Activated CD4-positive, alpha-beta T cell treated with anti-CD3 and anti-CD28 coated beads for 4 hours (primary cell): ENCODE measurements at places on chromosomes 1 and 21.
A peak's percentile ranks its signal among the peaks of the same experiment; 100 is the strongest.

DNA sequence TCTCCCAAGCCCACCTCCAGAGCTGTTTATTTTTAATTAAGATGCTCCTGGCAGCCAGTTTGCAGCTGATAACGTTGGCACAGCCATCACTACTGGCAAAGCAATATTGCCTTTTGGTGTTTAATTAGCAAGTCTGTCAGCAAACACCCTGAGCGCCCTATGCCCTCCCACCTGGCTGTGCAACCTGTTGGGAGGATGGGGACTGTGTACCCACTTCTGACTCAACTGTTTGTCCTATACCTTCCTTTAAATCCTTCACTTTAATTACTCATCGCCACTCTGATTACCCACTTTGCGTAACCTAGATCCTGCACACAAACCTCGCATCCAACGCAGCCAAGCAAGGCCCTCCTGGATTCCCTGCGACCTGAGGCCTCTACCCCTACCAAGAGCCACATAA lies 67.1 kb downstream of the BCAR3 start:
- DNase-seq: no peak

- peak; percentile 29 for DNase-seq
Observed at GRCh38 chr1:25616987-25617624, 515 bp downstream of the MAN1C1 start.

GRCh38 chr1:209576392-209577197 lies 6.9 kb upstream of the CAMK1G start:
- peak; percentile 71 for DNase-seq

- DNase-seq: no peak
Observed at GRCh38 chr1:14181191-14181795, 417.2 kb upstream of the KAZN start.

GRCh38 chr1:76136894-76137293 lies 62.3 kb downstream of the ST6GALNAC3 start:
- no peak for DNase-seq

DNA sequence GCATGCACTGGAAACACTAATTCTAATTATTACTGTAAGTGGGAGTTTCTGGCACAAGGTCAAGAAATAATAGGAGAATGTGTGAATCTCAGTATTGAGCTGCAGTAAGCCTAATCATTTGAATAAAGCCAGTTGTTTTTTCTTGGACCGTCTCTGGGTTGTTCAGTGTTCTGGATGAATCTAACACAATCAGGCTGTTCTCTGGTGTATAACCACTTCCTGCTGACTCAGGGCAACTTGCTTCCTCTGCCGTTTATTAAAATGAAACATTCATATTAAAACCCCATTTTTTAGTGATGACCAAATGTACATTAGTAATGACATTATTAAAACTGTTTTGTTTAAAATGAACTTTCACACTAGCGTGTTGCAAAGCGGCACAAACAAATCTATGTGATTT lies 273.1 kb upstream of the SNX7 start:
- DNase-seq: no peak
